ENCODE measurements at places on chromosomes 4 and X.

- DNase-seq: no peak
Measured at GRCh38 chr4:184400891-184401290, 73.5 kb downstream of the IRF2 start.

DNA sequence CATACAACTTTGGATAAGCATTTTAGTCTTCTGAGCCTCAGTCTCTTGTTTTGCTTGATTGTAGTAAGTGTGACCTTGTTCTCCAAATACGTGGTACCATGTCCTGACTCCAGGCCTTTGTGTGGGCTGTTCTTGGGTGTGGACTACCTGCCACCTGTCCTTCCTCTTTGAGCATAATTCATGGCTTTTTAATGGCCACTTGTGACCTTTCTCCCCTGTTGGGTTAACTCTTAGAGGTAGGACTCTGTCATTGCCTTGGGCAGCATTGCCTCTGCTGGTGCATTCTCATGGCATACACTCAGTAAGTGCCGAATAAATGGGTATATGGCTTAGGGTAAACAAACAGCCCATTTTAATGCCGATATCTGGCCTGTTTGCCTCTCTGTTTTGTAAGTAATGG lies 3.0 kb downstream of the NSD2 start:
- no peak for DNase-seq

- DNase-seq: no peak
Measured at GRCh38 chrX:75893281-75893680, 108.2 kb upstream of the MAGEE2 start.

GRCh38 chrX:155718972-155719586 lies 106.3 kb upstream of the TMLHE start:
- DNase-seq: no peak

- DNase-seq: no peak
Measured at GRCh38 chr4:118113220-118113619, 78.9 kb downstream of the NDST3 start.

DNA sequence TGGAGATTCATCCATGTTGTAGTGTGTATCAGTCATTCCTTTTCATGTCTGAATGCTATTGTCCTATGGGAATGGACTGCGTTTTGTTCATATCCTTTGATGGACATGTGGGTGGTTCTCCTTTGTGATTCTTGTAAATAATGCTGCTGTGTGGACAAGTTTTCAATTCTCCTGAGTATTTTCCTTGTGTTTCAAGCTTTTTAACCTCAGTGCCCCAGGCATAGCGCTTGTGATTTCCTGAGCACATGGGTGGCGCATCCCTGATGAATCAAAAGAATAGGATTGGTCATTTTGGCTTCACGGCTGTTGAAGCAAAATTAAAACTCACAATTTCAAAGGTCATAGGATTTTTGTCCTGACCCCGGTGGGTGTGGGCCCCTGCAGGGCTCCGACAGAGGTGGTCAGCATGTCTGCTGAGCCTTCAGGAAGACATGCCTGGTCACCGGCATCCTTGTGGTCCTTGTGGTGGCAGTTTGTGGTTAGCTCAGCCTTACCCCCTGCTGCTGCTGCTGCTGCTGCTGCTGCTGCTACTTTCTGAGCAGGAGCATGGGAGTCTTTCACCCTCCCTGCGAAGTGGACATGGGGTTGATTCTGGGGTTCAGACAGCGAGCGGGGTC lies 30.0 kb downstream of the SHROOM2 start:
- no peak for DNase-seq

Data from NCI-H1930 (cell line).